IMR-90 (cell line): ENCODE measurements at places on chromosomes 1 and 21. TPM values are rescaled to one million over a fixed set of nuclear protein-coding genes. Genes with fewer than 3 reads are reported as not detected.

The PEAR1 gene
- 2.0 and 2.8 TPM in 2 replicates for total RNA-seq

The TENT5C gene
- 4.1 and 5.3 TPM in 2 replicates for total RNA-seq

The TRABD2B gene
- not detected in 2 replicates for total RNA-seq

The TDRD5 gene
- not detected in 2 replicates for total RNA-seq

The TAL1 gene
- not detected in 2 replicates for total RNA-seq
